ENCODE measurements at places on chromosomes 7 and 10.

DNA sequence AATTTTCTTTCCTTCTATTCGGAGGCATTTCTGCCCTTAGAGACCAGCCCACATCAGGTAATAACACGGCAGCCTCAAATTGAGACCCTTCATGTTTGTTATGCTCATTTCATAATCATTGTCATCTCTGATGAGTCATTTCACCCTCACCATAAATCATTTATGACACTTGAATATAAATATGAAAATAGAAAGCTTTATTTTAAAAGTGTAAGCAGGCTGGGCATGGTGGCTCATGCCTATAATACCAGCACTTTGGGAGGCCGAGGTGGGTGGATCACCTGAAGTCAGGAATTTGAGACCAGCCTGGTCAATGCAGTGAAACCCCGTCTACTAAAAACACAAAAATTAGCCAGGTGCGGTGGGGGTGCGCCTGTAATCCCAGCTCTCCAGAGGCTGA lies 57.4 kb upstream of the EGFR start:
- DNase-seq, result no peak

DNA sequence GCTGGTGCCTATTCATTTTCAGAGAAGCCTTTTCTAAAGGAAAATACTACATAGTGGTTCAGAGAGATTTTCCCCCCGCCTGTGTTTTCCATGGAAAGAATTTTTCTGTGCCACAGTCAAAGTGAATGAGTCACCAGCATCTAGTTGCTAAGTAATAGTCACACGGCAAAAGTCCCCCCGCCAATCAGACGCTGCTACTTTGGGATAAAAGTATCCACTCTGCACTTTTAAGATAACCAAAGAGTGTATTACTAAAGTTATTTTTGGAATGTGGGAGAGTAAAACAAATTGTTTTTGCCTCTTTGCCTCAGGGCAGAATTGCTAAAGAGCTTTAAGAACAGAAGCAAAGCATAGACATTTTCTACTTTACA lies 23.5 kb downstream of the ABLIM1 start:
- DNase-seq, result no peak

DNA sequence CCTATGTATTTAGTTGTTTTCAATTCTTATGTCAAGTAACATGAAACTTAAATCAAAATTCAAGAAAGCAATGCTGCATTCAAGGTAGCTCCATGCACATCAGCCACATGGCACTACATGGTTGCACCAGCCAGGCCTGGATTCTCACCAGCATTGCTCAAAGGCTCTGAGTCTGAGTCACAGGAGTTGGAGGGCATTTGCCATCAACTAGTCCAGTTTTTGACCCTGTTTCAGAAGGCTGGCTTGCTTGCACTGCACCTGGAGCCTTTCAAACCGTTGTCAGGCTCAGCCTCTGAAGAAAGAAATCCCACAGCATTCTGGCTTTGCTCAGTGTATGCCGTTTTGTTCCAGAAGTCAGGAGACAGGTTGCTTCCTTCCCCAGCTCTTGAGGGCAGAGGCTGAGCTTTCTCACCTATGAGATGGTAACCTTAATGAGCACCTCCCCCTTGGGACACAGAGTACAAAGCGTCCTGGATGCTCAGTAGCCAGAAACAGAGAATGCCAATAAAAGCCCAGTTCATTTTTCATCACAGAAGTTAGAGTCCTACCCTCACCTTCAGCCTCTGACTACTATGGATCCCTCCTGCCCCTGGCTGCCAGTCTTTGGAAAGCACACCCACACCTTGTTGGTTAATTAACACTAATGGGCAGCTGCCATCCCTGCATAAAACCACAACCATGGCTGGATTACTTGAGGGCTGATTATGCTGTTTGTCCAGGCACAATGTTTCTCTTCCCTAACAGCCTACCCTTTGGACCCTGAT lies 288.4 kb upstream of the LRRTM3 start:
- no peak for DNase-seq

DNA sequence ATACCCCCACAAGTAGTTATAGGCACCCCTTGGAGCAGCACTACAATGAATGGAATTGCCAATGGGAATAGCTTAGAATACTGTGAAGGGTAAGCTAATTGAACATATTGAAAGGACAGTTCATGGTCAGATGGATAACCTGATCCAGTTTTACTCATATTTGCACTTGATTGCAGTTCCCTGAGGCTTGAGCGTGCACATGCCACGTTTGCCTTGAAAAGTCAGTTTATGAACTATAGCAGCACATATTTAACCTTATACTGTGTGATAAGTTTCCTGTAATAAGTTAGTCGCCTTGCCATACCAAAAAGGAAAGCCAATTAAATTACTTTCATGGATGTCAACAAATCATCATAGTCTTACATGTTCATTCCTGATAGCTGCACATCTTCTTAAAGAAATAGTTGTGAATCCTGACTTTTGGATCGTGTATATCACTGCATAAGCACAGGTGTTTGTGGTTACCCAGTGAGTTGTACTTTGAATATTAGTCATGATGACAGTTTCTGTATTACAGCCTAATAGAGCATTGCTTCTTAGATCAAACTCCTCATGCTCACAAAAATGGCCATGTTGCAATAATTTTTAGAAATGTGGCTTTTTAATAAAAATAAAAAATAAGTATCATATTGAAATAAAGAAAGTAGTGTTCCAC lies 21.6 kb downstream of the DNTT start:
- DNase-seq, result no peak

GRCh38 chr10:13608246-13608853 lies 21.6 kb downstream of the PRPF18 start:
- DNase-seq, result no peak

DNA sequence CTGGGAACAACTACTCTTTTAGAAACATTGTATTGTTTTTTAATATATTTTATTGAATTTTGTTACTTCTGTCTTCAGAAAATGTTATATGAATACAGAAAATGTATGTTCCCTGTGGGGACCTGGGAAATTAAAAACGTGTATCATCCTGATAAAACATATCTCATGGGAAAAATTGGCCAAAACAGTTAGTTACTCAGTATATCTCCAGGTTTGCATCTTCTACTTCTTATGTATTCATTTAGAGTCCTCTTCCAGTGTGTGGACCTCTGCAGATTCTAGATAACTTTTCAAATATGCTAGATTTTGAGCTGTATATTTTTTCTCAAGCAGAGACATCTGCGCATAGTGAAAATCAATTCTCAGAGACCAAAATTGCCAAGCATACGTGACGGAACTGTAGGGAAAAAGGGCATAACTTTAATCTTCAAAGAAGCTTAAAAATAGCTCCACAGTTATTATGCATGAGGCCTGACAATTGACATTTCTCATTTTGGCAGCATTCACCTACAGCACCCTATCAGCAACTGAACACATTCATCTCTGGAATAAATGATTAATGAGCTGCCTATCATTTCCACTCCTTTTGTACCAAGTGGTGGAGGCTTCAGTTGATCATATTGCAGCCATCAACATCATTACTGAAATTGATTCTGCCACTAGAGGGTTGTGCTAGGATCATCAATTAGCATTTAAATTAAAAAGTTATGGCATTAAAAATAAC lies 26.4 kb upstream of the UMAD1 start:
- DNase-seq, result no peak

- DNase-seq, result no peak
Measured at GRCh38 chr10:10516346-10517130, 501.1 kb upstream of the CELF2 start.

DNA sequence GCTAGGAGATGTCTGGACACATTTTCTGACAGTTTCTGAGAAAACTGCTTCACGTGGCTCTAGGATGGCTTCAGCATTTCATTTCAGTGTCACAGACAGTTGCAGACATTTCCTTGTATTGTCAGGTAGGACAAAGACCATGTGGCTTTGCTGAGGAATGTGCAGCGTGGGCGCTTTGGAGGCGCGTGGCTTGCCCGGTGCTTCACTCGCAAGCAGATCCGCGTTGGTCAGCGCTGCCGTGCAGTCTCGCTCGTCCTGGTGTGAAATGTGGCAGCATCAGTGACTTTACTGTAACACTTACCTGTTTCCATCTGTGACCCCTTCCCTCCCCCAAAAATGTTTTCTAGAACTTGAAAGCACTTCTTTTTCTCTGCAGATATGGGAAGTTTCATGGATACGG lies 340.5 kb downstream of the SDK1 start:
- no peak for DNase-seq

DNA sequence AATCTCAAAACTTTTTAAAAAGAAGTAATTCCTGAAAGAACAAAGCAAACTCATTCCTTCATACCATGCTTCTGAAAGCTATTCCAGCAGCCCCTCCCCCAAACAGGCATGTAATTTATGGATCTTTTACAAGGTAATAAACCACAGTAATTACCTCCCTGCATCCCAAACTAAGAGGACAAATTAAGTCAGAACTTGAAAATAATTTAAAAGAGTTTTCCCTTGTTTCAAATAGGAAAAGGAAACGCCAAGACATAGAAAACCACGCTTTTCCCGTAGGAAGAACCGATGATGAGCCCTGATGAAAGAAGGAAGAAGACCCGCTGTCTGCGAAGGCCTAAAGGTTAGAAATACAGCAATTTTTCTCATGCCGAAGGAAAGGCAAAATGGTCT lies 8.9 kb downstream of the HOXA4 start:
- no peak for DNase-seq

GRCh38 chr10:71345694-71346093 lies 26.6 kb downstream of the SLC29A3 start:
- DNase-seq, result no peak

GRCh38 chr10:118798231-118798662 lies 43.5 kb upstream of the CACUL1 start:
- DNase-seq, result no peak

DNA sequence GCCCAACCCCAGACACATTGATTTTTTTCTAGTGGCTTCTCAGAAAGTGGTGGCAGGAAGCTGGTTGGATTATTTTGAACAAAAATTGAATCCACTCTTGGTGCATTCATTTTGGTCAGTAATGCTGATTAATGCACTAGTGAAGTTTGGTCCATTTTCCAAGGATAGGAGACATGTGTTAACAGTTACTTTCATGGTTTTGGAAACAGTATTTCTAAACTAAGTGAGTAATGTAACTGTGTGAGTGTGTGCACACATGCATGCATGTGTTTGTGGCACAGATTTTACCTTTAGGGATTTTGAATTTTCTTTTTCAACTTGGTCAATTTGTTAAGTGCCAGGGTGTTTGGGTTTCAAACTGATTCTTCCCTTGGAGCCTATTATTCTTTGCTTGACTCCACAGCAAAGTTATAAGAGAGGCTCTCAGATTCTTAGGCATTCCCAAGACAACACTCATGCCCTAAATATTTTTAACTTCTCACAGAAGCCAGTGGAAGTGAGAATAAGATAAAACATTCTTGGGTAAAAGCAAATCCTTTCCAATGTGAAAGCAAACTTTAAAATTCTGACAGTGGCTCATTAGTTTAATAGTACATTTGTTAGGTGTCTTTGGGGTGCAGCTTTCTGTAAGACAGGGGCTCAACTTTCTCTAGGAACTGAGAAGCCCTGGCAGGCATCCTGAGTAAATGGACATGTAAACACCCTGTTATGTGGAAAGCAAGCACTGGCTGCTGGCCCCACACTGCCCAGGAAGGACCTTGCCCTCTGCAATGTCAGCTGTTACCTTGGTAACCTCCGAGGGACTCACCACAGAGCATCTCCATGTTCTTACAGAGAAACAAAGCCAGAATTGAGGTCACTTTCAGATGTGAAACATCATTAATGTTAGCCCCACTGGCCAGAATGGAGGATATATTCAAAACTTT lies 68.4 kb downstream of the ASAH2B start:
- DNase-seq, result no peak

- no peak for DNase-seq
Measured at GRCh38 chr7:80136261-80137055, 1.8 kb downstream of the GNAI1 start.

- DNase-seq, result no peak
Measured at GRCh38 chr7:83985821-83986220, 208.8 kb downstream of the SEMA3A start.

DNA sequence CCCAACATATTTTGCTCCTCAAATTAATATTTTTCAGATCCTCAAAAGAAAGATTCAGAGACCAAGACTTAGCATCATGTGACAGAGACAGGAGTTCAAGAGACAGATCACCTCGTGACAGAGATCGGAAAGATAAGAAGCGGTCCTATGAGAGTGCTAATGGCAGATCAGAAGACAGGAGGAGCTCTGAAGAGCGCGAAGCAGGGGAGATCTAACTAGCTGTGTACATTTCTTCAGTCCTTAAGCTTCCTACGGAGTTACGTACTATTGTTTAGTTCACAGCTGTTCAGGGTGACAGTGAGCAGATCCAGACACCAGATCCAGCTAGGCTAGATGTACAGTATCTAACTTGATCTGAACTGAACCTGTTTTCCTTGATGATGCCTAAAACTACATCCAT lies 61.3 kb downstream of the KLRG2 start:
- no peak for DNase-seq

- DNase-seq, result no peak
Measured at GRCh38 chr10:96041146-96041545, 2.2 kb upstream of the CCNJ start.
